ENCODE measurements at places on chromosomes 16 and 17.
A peak's percentile ranks its signal among the peaks of the same experiment; 100 is the strongest.

GRCh38 chr17:58224315-58224714 lies 5.3 kb upstream of the MKS1 start:
- DNase-seq: no peak

- DNase-seq: no peak
These were observed 2.6 kb upstream of the KRT36 start for GRCh38 chr17:41492351-41492750.

GRCh38 chr16:13919330-13919682 lies 648 bp upstream of the ERCC4 start:
- no peak for DNase-seq

DNA sequence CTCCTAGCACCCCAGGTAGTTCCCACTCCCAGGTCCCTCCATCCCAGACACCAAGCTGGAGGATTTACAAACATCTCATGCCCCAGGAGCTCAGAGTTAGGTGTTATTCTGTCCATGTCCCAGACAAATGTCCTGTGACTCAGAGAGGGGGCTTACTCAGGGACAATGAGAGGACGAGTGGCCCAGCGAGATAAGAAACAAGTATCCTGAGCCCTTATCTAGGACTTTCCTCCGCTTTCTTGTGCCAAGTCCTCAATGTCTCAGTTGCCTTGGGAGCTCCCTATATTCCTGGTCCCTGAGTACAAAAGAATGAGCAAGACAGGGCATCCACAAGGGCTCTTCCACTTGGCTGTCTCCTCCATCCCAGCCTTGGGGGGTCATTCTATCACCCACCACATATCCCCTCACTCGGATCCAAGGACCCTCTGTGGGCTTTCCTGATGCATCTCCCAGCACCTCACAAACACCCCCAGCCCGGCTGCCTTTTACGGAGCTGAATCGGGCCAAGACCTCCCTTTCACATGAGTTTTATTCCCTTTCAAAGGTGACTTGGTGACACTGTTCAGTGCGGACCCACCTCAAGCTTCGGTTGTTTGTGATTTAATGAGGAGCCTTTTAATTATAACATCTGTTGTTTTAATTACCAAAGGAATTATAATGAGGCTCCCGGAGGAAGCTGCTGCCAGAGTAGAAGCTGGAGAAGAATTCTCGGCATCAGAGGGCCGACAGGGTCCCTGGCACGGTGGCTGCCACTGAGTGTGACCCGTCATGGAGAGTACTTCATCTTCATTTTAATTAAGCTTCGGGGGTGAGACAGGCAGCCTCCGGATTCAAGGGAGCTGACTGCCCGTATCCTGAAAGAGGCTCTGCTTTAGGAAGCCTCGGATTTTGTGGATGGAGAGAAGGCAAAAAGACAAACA lies 121.5 kb downstream of the WSCD1 start:
- no peak for DNase-seq

DNA sequence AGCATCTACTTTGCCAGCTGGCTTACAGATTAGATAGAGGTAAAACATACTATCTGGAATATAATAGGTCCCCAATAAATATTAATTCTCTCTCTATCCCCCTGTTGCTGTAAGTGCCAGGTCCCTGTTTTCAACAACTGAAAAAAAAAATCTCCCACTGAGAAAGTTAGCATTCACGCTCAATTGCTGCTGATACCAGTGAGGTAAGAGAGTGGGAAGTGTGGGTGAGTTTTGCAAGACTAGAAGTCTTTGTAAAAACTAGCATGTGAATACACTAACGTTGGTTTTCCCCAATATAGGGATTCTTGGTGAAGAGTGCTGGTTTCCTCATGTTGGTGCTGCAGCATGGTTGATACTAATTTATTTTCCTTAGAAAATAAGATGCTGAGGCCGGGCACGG lies 11.7 kb upstream of the TAOK1 start:
- no peak for DNase-seq

- DNase-seq: no peak
These were observed 255.5 kb upstream of the KCNJ16 start for GRCh38 chr17:69819316-69820087.

GRCh38 chr16:24036614-24037013 lies 200.8 kb downstream of the PRKCB start:
- DNase-seq: peak; percentile 8

DNA sequence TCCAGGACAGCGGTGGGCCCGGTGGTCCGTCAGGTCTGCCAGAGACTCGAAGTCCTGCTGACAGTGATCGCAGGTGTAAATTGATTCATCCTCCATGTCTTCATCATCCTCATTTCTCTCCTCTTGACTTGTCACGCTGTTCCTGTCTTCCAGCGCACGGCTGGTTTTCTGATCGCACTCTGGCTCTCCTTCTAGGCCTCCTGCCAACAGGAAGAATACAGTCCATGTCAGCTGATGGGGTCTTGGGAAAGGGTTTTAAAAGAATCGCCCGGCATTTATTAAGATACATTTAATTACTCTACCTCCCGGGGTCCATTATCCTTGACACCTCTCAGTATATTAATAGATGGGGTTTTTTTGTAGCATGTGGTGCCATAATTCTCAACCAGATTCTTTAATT lies 125.1 kb downstream of the ZNF423 start:
- no peak for DNase-seq

DNA sequence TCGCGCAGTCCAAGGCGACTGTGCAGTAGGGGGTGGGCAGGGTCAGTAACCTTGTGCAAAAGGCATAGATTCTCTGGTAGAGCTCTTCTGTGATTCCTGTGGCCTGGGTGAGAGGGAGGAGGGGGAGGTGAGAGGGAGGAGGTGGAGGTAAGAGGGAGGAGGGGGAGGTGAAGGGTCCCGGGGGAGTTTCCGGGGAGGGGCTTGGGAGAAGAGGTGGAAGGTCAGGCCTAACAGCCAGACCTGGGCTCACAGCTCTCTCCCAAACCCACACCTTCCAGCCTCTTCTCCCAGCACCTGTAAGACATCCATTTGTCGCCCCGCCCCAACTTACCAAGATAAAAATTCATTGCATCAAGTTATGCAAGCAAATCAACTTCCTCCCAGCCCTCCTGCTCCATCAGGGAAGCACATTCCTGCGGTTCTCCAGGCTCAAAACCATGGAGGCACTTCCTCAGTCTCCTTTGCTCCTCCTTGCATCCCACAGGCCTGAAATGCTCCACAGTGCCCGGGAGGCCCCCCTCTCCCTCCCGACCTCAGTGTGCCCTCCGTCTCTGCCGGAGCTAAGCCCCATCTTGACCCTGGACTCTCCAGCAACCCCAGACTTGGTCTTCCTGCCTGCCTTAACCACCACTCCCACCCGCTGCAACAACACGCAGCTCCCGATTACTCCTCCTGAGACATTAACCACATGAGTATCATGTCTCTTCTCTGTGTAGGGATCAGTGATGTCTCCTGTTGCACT lies 30.5 kb downstream of the PIK3R6 start:
- DNase-seq: no peak

Measured in LNCaP clone FGC (cell line).